ENCODE measurements at places on chromosomes 16 and 17.
A peak's percentile ranks its signal among the peaks of the same experiment; 100 is the strongest.

DNA sequence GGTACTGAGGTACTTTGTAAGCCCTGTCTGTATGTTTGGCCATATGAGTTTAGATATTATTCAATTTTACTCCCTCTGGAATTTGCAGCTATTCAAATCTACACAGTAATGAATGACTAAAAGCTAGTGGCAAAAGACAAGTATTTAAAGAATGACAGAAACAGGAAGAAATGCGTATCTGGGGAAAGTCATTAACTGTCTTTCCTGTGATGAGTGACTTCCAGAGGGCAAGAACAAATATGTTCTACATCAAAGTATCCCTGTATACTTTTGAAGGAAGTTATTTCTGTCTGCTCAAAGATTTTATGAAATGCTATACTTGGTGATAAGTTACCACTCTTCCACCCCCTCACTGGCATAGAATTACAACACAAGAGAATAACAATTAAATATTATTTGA lies 489.3 kb upstream of the SOX9 start:
- peak; percentile 11 for DNase-seq

- DNase-seq: no peak
These were observed 5.0 kb upstream of the KRT13 start for GRCh38 chr17:41510251-41511065.

GRCh38 chr16:49936791-49937190 lies 80.9 kb upstream of the ZNF423 start:
- DNase-seq: no peak

GRCh38 chr16:28309811-28310311 lies 17.5 kb downstream of the SBK1 start:
- no peak for DNase-seq

DNA sequence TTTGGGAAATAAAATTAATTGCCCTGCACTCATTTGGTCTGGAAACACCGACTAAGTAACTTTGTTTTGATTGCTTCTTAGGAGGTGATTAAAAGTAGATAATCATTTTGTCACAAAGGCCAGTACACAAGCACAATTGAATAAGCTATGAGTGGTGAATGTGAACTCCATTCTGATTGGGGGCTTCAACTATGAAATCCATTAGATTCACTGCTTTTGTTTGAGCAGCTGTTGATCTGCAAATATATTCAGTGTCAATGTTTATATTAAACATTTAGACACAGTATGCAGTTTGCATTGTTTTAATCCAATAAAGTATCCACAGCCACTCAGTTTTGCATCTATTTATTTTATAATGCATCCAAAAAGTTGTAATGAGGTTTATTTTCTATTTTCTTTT lies 817.5 kb downstream of the CDH11 start:
- DNase-seq: no peak

DNA sequence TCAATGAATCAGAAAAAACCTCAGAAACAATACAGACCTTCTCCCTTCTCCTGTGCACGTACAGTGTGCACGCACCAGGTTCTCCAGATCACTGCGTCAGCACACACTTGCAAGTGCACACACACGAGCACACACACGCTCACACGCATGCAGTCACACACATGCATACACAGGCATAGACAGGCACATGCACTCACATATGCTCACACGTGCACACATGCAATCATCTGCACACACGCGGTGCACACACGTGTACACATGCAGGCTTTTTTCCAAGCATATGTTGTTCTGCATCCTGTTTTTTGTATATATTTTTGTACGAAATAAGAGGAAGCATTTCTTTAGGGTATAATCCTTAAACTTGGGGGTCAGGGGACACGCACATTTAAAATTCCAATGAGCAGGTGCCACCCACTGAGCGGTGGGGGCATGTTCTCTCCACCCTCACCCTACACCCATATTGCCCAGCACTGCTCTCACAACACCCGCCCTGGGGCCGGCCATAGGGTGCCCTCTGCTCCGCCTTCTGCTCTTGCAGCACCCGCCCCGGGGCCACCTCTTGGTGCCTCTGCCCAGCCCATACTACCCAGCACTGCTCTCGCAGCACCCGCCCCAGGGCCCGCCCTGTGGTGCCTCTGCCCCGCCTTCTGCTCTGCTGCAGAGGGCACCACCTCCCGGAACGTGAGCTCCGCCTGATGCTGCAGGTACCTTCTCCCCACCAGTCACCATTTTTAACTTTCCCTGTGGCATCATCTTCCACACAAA lies 20.9 kb downstream of the KLHDC4 start:
- no peak for DNase-seq

- DNase-seq: no peak
These were observed 12.2 kb upstream of the CBFA2T3 start for GRCh38 chr16:88988980-88989811.

DNA sequence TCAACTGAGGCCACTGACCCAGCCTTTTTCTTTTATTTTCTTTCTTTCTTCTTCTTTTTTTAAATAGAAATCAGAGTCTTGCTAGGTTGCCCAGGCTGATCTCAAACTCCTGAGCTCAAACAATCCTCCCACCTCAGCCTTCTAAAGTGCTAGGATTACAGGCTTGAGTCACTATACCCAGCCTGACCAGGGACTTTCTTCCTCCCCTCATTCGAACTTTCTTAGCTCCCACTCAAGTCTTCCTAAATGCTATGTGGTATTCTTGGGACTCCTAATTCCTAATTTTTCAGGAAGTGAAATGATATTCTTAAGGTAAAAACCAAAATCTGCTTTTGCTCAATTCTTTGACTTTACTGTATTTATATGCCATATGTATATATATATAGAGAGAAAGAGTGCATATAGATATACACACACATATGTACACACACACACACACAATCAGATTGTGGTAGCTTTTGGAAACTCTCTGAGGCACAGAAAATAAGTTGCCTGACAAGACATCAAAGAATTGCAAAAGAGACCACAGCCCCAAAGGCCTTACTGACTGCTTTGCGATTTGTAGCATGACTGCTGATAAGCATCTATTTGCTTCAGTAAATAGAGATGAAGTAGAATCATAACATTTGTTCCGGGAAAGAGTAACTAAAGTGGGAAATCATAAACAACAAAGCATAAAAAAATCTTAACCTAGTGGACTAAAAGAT lies 9.5 kb upstream of the AMZ2 start:
- no peak for DNase-seq

GRCh38 chr16:30090610-30091331 lies 953 bp downstream of the TBX6 start:
- DNase-seq: no peak

All from urothelium cell line (cell line).